ENCODE measurements at places on chromosomes 6 and 20. TPM values are rescaled to one million over a fixed set of nuclear protein-coding genes. Genes with fewer than 3 reads are reported as not detected.

The ASF1A gene
- total RNA-seq = 11.6 TPM

- no peak for DNase-seq
Observed at GRCh38 chr6:25995507-25995906, 32.9 kb downstream of the TRIM38 start.

The HLA-DRA gene
- total RNA-seq = 0.41 TPM

The MANEA gene
- 11.7 TPM for total RNA-seq

All from glomerular endothelial cell (primary cell).